ENCODE measurements at places on chromosomes 1 and 21. TPM values are rescaled to one million over a fixed set of nuclear protein-coding genes. Genes with fewer than 3 reads are reported as not detected.

Gene GSTM5
- total RNA-seq = not detected

Gene SLAMF9
- 0.94 TPM for total RNA-seq

Gene ENAH
- total RNA-seq = 167 TPM

Gene MSH4
- 0.50 TPM for total RNA-seq

Gene G0S2
- total RNA-seq = 2.4 TPM

Measured in PC-9 (cell line).